ENCODE measurements at places on chromosomes 3 and 15.

GRCh38 chr3:143276592-143276991 is 157.0 kb downstream of the CHST2 start:
- no peak for DNase-seq

- no peak for DNase-seq
These were observed 25.3 kb downstream of the CAPN3 start for GRCh38 chr15:42384597-42384996.

DNA sequence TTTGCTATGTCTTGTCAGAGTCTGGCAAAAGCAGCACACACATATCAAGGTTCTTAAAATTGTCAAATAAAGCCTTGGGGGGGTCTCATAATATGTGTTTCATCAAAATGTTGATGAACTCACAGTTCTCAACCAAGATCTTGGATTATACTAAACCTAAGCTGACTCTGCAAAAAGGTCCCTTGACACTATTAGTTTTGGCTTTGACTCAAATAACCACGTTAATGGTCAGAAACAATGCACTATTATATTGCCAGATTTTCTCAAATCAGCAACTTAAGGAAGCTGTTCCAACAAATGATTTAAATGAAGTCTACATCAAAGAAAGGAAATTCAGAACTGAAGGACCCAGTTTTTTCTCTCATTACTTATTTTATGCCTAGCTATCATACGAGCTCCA is 1063.9 kb downstream of the ROBO1 start:
- DNase-seq = no peak

DNA sequence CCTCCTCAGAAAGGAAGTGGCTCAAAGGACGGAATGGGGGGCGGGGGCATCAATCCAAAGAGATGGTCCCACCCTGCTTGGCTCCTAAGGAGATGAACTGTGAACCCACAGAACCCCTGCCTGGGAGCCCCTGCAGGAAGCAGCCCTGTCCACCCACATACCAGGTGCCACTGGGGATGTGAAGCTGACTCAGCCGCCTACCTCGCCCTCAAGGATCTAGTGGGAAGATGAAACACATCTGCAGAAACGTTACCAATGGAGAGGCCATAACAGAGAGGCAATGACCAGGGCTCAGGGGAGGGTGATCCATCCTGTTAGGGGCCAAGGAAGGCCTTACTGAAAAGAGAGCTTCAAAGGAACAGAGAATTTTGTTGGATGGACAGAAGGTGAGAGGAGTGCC is 35.1 kb downstream of the EAF1 start:
- DNase-seq = no peak

DNA sequence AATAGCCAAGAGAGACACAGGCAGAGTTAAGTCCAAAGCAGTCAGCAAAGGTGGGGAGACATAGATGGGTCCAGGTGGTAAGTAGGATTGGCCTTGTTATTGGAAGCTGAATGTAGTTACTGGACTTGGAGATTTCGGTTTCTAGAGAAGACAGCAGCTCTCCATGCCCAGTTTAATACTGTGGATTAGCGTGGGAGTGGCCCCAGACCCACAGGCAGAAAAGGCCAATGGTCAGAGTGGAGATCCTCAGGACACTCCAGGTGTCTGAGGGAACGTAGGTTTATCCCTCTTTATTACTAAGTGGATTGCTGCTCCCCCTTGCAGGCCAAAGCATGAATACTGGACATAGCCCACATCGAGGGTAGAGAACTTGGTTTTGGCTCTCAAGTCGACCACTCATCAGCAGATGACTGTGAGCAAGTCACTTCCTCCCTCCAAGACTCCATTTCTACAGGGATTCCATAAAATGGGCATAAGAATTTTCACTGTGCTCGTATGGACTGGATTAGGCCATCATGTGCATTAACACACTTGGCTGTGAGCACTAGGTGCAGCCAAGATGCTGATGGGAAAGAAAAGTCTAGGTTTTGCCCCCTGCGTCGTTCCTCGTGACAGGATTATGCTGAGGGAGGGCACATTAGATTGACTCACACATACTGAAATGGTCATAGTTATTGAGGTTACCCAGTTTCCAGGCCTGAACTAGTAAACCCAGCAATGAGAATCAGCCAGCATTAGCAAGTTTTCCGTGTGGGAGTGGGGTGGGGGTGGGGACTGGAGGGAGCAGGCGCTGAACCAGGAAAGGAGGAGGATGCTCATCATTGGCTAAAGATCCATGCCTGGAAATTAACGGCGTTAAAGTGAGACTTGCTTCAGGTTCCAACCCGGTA is 225.2 kb upstream of the TPRG1 start:
- DNase-seq = no peak

DNA sequence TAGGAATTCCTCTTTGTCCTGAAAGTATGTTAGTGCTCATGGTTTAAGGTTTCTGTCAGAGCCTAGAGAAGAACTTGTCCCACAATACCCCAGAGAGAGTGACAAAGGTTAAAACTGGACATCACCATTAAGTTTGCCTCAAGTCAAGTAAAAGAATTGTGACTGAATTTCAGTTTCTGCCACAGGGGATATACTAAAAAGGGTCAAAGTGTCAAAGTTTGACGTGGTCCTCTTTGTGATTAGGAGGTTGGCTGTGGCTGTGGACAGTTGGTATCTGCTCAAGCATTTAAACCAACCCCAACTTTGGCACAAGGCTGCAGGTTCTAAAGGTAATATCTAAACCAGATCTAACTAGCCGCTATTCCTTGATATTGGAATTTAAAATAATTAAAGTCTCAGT is 26.1 kb downstream of the FMN1 start:
- no peak for DNase-seq

- DNase-seq = no peak
These were observed 73.7 kb upstream of the TSPAN3 start for GRCh38 chr15:77144492-77145070.

DNA sequence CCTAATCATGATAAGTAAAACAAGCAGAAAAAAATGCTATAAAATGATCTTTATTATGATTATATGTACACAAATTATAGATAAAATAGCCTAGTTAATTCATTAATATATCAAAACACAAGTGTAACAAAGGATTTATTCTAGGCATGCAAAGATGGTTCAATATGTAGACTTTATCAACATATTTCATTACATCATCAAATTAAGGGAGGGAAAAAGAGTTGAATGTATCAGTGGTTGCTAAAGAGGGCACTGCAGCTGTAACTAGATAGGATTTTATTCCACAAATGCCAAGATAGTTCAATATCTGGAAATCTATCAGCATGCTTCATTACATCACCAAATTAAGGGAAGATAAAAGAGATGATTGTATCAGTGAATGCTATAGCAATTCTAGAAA is 248.3 kb downstream of the LPP start:
- DNase-seq = no peak

- no peak for DNase-seq
These were observed 533.1 kb downstream of the TBL1XR1 start for GRCh38 chr3:176663837-176664831.

DNA sequence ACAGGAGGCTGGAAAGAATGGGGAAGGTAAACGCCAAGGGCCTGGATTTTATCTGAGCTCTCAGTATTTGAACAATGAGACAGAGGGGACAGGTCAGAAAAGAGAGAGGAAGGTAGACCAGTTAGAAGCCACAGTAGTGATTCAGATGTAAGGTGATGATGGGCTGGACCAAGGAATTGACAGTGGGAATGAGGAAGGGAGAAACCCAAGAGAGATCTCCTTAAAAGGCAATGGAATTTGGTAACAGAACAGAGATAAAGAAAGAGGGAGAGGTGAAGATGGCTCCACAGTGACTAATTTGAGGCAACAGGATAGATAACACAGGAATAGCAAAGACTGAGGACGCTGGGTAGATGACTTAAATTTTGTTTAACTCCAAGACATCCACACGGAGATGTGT is 11.4 kb upstream of the HEG1 start:
- peak; percentile 67 for DNase-seq

DNA sequence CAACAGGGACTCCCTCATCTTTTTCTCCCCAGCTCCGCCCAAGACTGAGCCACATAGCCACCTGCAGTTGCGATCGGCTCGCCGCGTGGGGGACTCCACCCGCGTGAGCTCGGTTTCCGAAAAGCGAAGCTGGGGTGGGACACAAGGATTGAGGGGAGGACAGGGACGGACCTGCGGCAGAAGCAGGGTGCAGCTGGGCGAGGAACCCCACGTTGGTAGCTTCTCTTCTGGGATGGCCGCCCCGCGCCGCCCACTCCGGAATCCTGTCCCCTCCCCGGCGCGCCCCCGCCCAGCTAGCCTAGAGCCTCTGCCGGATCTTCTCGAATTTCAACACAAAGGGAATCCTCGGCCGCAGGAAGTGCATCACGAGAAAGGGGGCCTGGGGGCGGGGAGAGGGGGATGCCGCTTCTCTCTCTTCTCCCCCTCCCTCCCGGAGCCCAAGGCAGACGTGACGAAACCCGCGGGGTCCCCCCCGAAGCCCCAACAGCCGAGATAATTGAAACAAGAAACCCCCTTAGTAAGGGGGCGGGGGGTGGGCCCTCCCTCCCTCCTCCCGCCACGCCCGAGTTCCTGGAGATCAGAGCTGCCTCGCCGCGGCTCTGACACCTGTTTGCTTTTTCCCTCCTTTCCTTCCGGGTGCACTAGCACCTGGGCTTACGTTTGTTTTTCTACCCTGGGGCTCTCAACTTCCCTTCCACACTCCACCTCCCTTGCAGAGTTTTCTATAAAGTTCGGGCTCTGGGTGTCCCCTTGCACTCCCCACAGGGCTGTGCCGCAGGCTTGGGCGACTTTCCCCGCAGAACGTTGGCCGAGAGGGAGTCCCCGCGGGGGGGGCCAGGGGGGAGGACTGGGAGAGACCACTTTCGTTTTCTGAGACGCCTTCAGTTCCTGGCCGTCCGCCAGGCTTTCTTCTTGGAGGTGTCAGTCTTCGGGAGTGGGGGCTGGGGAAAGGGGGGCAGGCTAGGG is 1.3 kb upstream of the KCNH8 start:
- DNase-seq = peak; percentile 94

Data from islet precursor cell (in vitro differentiated cells).